HCEC 1CT (cell line): ENCODE measurements at places on chromosomes 11 and 22.

DNA sequence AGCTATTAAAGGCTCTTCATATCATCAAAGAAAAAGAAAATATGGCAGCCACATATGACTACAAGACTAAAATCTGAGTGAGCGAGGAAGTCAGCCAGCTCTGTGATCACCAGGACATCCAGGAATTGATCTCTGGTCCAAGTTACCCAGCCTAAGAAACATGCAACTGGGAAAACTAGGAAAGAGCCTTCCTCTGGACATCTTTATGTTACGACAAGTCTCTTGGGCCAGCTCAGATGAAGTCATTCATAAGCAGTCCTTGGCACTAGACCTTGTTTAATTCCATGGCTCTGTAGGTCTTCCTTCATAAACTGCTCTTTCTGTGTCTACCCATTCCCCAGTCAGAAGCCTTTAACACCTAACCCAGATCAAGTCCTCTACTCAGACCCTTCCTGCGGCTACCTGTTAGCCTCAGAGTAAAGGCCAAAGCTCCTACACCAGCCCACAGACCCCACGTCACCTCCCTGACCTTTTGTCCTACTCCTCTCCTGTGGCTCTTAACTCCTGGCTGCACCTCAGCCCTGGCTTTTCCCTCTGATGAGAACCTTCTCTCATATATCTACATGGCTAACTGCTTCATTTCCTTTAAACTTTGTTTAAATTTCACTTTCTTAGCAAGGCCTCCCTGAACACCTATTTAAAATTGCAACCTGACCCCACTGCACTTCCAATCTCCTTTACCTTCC lies 134.0 kb downstream of the KIF18A start:
- DNase-seq: no peak

DNA sequence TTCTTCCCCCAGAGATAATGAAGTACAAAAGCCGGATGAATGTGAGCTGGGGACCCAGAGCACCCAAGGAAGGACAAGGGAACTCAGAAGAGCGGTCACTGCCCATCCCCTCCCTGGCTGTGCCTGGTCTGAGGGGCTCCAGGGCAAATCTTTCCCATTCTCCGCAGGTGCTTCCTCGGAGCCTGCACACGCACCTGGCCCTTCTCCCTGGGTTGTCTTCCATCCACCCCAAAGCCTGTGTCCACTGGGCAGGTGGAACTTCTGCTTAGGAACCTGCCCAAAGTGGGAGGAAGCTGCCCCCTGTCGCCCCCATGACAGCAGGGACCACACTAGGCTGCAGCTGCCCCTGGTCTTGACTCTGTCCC lies 121.0 kb upstream of the FGF3 start:
- DNase-seq: no peak

DNA sequence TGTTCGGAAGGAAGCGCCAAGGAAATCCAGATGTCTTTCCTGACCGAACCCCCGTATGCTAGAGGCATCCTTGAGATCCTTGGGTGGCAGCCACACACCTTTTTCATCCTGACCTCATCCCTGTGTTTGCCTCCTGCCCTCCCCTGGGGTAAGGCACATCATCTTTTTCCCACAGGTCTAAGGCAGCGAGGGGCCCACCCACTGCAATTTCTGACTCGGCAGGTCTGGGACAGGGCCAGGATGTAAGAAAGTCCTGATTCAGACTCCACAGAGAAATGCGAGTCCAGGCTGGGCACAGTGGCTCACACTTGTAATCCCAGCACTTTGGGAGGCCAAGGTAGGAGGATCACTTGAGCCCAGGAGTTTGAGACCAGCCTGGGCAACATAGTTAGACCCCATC lies 10.5 kb downstream of the ZMAT5 start:
- no peak for DNase-seq

- DNase-seq: no peak
Measured at GRCh38 chr11:119794756-119795155, 65.8 kb upstream of the NECTIN1 start.

DNA sequence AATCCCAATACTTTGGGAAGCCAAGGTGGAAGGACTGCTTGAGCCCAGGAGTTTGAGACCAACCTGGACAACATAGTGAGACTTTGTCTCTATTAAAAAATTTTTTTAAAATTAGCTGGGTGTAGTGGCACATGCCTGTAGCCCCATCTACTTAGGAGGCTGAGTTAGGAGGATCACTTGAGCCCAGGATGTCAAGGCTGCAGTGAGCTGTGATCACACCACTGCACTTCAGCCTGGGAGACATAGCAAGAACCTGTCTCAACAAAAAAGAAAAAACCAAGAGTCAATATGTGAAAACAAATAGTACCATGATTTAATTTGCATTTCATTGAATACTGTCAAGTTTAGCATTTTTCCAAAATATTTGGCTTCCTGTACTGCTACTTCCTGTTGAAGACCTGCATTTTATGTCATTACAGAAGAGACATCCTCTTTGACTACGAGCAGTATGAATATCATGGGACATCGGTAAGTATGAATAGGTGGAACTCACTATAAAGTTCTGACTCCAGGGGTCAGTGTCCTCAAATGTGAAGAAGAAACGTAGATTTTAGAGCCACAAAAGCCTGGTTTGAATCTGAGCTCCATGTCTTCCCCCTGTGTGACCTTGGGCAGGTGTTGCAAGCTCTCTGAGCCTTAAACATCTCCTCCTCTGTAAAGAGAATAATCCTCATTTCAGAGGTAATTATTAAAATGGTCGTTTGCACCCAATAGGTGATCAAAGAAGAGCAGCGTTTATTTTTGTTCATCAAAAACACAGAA lies 16.0 kb downstream of the CDC45 start:
- DNase-seq: peak; percentile 8

DNA sequence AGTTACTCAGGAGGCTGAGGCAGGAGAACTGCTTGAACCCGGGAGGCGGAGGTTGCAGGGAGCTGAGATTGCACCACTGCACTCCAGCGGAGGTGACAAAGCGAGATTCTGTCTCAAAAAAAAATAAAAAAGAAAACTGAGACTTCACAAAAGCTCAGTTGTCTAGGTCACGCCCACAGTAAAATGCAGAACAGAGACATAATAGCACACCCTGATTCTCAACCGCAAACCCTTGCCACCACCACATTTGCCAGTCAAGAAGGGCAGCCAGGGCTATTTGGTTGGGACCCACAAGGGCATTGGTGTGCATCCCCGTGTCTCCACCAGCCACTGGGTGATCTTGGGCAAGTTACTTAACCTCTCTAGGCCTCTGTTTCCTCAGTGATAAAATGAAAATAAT lies 25.4 kb downstream of the CREB3L1 start:
- DNase-seq: no peak
